ENCODE measurements at places on chromosomes 4 and X.

DNA sequence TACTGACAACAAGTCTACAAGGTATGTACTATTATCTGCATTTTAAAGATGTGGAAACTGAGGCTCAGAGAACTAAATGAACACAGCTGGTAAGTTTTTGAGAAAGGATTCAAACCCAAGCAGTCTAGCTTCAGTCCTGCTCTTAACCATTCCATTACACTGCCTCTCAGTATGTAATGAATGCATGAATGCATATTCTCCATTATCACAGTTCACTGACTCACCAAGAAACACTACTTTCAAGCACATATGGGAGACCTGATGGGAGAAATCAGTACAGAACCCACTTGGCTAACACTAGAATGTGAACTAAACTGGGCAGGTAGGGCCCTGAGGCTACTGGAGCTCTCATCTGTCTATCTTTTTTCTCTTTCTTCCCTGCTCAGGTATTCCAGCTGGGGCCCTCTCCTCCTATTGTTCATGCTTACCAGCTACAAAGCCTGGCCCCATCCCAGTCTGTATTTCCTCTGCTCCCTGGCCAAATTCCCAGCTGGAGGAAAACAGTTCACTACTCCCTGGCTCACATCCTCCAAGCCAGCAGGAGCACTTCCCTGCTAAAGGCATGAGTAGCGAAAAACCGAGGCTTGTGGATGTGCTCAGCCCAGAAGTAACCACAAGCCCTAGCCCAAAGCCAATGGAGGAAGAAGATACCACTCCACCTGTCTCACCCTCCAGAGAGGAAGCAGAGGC is 178.2 kb upstream of the ARHGEF9 start:
- peak; percentile 20 for DNase-seq

DNA sequence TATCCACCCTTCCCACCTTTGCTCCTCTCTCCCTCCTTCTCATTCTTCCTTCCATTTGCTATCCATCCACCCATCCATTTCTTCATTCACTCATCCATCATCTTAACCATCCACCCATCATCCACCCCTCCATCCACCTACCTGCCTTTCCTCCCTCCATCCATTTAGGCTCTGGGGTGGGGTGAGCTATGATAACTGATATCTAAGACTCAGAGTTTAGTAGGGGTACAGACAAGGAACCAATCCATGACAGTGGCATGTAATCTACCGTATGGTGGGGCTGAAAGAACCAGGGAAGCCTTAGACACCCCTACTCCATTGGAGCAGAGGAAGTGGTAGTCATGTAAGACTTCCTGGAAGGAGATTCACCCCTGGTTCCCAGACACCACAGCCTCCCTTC is 23.2 kb downstream of the PSAPL1 start:
- no peak for DNase-seq

GRCh38 chr4:137934911-137935310 is 307.2 kb downstream of the SLC7A11 start:
- DNase-seq, result peak; percentile 2

- DNase-seq, result no peak
Measured at GRCh38 chrX:87391742-87392141, 125.9 kb upstream of the KLHL4 start.

GRCh38 chr4:105989485-105990242 is 94.4 kb downstream of the NPNT start:
- DNase-seq, result peak; percentile 30

- no peak for DNase-seq
Measured at GRCh38 chr4:138967313-138967712, 48.3 kb upstream of the NOCT start.

GRCh38 chr4:139912445-139912844 is 241.5 kb downstream of the MAML3 start:
- DNase-seq, result no peak

GRCh38 chrX:65586491-65586890 is 51.9 kb upstream of the LAS1L start:
- DNase-seq, result peak; percentile 73

DNA sequence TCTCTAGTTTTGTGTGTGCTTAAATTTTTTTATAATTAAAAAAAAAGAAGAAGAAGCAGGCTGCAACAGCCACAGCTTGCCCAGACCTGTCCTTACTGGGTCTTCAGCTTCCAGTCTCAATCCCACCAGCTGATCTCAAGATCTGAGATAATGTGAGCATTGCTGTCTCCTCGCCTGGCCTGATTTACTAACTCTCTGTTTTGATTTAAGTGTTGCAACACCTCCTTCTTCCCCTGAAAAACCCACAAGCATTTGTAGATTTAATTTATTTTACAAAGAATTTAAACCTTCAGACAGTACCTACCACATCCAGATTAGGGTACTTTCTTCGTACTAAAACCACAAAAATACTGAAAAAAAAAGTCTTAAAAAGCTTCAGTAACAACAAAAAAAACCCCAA is 38.0 kb downstream of the FAM241A start:
- no peak for DNase-seq

DNA sequence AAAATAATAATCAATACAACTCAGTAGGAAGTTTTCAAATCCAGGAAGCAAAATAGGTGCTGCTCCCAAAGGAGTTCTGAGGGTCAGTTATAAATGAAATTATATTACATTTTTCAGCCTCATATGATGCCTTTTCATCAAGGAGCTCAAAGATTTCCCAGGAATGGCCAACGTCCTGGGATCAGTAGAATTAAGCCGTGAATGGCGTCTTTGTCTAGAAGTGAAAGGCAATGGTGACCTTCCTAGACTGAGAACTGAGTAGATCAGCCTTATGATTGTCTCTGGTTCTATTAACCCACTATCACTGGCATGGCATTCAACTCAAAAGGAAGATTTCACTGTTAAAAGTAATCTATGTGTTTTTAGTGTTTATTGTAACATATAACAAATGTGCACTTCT is 74.4 kb downstream of the ENOX2 start:
- no peak for DNase-seq

GRCh38 chrX:79290596-79290995 is 76.5 kb downstream of the ITM2A start:
- DNase-seq, result no peak

- no peak for DNase-seq
Measured at GRCh38 chr4:94068753-94069719, 138.6 kb upstream of the SMARCAD1 start.

- DNase-seq, result no peak
Measured at GRCh38 chr4:83846193-83846830, 310.4 kb downstream of the GPAT3 start.

DNA sequence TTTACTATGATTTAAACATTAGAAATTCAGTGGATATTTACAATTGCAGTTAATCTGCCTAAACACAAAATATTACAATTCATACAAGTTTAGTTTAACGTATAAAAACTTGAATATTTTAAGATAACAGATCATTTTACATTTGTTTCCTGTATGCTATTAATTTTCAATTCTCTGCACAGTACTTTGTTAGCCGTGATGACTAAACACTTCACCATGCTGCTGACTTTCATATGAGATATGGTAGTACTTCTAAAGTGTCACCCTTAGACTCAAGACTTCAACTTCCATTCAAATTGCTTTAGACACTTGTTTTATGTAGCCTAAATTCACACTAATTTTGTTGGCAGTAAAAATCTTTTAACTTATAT is 1646.4 kb upstream of the ADGRL3 start:
- DNase-seq, result peak; percentile 2

GRCh38 chr4:145619639-145619996 is 433 bp downstream of the MMAA start:
- peak; percentile 19 for DNase-seq

DNA sequence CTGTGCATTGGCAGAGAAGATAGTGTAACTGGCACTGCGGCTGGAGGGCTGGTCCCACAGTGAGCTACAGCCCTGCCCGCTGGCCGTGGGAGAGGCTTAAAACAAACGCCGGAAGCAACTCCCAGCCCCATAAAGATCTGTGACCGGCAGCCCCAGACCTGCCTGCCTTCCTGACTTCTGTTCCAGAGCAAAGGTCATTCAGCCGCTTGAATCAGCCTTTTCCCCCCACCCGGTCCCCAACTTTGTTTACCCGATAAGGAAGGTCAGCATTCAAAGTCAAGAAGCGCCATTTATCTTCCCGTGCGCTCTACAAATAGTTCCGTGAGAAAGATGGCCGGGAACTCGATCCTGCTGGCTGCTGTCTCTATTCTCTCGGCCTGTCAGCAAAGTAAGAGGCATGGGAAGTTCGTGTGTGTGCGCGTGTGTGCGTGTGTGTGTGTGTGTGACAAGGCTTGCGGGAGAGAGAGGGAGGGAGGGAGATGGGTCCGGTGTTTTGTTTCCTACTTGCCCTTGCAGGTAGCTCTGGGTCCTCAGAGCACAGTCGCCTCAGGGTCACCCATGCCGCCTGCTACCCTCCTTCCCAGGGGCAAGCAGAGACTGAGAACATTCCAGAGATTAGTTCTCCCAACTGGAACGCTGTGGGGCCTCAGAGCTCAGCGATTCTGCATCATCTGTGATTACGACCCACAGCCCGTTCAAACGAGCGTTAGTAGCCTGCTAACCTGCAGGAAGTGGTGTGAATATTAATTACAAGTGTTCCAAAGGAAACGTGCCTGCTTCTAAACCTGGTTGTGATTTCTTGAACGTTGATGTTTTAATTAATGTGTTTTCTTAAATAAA is at the start of gene MGST2:
Gene MGST2 (plus strand): TSS at position 130 of the 840 bp plus-strand sequence. CDS start 201 bp downstream, at position 331.
- peak; percentile 74 for DNase-seq

DNA sequence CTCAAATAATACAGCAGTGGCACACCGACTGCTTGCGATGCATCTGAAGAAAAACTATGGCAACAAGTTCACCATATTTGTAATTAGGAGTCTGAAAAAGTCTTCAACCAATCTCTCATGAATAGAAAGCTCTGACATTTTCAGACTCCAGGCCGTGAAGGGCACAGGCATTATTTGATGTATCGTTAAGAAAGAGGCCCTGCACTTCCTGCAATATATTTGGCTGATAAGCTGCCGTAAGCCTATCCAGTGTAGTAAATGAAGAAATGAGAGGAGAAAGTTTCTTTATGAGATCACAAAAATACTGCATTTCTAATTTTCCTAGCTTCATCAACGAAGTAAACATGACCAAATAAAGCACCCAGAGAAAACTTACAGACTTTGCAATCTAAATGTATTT is 613.8 kb upstream of the TECRL start:
- DNase-seq, result no peak

- DNase-seq, result no peak
Measured at GRCh38 chrX:97189668-97190067, 306.0 kb downstream of the RPA4 start.

DNA sequence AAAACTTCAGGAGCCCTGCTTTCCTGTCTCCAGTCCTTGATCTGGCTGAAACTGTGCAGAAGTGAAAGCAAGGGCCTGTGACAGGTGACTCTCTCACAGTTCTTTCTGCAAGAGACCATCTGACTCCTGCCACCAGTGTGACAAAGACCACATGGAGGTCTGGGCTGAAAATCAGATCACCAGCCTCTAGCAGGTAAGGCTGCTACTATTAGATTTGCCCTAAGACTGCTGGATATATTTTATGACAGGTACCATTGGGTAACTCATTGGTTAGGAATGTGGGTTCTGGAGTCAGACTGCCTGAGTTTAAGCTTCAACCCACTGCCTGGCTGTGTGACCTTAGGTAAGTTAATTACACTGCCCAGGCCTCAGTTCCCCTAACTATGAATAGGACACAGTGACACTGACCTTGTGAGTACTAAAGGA is 163.3 kb upstream of the SLC7A11 start:
- DNase-seq, result no peak

DNA sequence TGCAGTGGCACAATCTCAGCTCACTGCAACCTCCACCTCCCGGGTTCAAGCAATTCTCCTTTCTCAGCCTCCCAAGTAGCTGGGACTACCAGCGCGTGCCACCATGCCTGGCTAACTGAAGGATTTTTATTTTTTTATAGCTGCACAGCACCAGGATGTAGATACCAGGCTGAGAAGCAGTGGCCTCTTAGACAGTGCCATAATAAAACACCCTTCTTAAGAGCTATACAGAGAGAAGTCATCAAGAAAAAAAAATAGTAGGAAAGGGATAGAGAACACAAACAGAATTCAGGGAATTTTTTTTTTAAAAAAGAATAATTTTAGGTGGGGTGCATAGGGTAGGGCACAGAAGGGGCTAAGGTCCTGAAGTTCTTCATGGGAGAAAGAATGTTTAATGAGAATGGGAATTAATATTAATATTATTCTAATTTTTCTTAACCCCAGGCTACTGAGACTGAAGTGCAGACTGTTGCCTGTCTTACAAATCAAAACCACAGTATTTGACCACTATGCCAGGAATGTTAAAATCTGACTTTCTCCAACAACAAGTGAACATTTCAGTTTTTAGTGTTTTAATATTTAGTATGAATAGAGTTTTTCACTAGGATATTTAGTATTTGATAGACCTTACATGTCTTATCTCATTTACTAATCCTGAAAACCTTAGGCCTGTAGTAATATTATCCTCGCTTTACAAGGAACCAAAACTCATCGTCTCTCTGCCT is 146.7 kb downstream of the KCNIP4 start:
- no peak for DNase-seq

- DNase-seq, result no peak
Measured at GRCh38 chr4:54001668-54002365, 62.6 kb downstream of the CHIC2 start.

DNA sequence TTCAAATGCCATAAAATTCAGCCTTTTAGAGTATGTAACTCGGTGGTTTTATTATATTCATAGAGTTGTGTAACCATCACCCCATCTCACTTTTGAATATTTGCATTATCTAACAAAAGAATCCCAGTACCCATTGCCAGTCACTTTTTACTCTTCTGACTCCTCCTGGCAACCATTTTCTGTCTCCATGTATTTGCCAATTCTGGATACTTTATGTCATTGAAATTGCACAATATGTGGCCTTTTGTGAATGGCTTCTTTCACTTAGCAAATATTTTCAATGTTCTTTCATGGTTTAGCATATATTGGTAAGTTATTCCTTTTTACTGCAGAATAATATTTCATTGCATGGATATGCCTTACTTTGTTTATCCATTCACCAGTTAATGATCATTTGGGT is 79.9 kb downstream of the SLIT2 start:
- DNase-seq, result no peak

- no peak for DNase-seq
Measured at GRCh38 chr4:143400082-143400481, 63.4 kb downstream of the GAB1 start.

- DNase-seq, result no peak
Measured at GRCh38 chrX:56813318-56813837, 84.3 kb downstream of the NBDY start.

- peak; percentile 18 for DNase-seq
Measured at GRCh38 chr4:3442959-3443749, 1.4 kb downstream of the HGFAC start.

DNA sequence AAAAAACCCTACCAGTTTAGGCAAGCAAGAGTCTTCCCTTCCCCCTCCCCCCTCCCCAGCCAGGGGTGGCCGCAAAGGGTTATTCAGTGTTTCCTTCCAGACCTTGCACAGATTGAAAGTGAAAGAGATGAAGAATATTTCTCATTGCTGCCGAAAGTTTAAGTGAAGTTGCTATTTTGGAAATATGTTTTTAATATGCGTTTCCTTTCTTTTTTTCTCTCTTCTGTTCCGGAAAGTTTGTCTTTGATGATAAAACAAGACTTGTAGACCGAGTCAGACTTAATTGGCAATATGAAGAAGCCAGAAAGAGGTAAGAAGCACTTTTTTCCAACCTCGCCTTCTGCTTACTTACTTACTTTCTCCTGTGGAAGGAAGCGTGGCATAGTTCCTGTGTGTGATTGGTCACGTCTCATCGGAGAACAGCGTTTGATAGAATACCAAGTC is 58.5 kb upstream of the CLCN4 start:
- no peak for DNase-seq

- no peak for DNase-seq
Measured at GRCh38 chrX:85995641-85996040, 51.7 kb downstream of the CHM start.

GRCh38 chrX:44961817-44962607 is 89.0 kb downstream of the KDM6A start:
- DNase-seq, result no peak
